ENCODE measurements at places on chromosomes 5 and 9.

- no peak for DNase-seq
Measured at GRCh38 chr5:122014236-122014935, 52.6 kb downstream of the SRFBP1 start.

DNA sequence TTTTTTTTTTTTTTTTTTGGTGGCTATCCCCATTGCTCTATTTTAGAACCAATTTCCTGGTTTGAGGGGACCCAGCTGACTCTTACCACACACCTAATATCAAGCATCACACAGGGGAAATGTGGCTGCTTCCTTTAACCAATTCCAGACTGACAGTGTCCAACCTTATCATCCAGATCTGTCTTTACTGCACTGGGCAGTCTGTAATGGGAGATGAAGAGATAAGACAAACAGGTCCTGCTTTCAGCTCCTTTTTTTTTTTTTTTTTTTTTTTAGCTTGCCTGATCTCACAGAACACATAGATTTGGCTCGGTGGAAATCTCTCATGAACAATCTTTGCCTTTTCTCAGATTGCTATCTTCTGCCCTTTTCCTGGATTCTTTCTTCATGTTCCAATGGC, 198.8 kb upstream of the TYRP1 start:
- no peak for DNase-seq

GRCh38 chr9:95167998-95168397, 149.5 kb downstream of the FANCC start:
- peak; percentile 22 for DNase-seq

- no peak for DNase-seq
Measured at GRCh38 chr5:44536650-44537260, 147.5 kb upstream of the FGF10 start.

DNA sequence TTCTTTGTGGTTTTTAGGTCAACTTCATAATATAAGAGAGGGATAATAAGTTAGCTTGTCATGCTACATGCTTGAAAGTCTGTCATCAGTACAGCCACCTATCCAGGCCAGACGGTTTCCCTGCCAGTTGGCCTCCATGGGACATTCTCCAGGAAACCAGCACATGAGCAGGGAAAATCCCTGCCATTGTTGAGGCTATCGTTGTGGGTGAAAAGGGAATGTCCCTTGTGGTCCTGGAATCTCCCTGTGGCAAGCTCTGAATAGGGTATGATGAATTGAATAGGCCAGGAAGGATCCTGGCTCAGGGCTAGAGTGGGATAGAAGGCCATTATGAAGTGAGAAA, 12.3 kb downstream of the F2RL1 start:
- DNase-seq: no peak

GRCh38 chr5:3417376-3417943, 178.2 kb upstream of the IRX1 start:
- no peak for DNase-seq

DNA sequence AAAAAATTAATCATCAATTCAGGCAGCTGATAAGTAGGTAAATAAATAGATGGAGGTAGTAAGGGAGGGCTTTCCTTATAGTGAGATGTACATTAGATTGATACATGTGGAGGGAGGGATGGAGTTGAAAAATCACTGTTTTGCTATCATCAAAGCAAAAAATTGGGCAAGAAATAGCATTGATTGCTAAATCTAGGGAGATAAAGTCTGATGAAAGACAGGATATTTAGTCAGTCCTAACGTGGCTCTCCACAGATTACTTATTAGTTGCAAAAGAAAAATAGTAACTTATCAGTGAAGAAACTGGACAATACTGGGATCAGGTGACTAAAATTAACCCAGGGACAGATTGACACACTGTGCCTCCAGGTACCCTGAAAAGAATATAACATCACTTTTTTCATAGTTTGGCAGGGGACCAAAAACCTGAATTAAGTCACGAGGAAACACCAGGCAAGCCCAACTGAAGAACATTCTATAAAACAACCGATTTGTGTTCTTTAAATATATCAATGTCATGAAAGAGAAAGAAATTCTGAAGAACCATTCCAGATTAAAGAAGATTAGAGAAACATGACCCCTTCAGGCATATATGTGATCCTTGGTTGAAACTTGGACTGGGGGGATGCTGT, 27.1 kb upstream of the GOLPH3 start:
- DNase-seq: no peak

DNA sequence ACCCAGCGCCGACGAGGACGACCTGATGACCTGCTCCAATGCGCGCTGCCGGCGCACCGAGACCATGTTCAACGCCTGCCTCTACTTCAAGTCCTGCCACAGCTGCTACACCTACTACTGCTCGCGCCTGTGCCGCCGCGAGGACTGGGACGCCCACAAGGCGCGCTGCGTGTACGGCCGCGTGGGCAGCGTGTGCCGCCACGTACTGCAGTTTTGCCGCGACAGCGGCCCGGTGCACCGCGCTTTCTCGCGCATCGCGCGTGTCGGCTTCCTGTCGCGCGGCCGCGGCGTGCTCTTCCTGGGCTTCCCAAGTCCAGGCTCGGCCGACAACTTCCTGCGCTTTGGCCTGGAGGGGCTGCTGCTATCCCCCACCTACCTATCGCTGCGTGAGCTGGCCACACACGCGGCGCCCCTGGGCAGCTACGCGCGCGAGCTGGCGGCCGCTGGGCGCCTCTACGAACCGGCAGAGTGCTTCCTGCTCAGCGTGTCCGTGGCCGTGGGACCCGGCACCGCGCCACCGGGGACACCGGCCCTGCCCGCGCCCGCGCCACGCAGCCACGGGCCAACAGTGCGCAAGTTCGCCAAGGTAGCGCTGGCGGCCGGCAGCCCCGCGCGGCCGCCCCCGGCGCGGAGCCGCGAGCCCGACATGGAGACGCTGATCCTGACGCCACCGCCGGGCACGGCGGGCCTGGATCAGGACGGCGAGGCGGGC, 2.7 kb upstream of the PHPT1 start:
- DNase-seq: no peak

GRCh38 chr5:42984307-42984706, 55.8 kb downstream of the ANXA2R start:
- DNase-seq: no peak

GRCh38 chr9:36949466-36949865, 84.6 kb downstream of the PAX5 start:
- DNase-seq: no peak

- DNase-seq: no peak
Measured at GRCh38 chr5:15606197-15606596, 106.2 kb downstream of the FBXL7 start.

DNA sequence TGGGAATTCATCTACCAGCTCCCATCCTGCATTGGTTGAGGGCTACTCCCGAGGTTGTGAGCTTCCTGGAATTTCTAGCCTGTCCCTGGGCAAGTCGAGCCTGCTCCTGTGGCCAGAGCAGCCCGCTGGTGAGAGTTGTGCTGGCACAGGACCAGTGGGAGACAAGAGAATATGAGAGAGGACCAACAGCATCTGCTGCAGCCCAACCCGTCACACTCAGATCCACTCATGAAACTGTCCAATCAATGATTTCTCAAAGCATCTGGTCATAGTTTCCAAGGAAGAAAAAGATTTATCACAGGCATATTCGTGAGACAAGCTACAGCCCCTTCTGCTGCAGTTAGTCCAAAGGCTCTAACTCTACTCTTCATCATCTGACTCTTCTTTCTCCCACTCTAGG, 64.4 kb upstream of the RAI14 start:
- DNase-seq: no peak

- DNase-seq: no peak
Measured at GRCh38 chr5:170520372-170520771, 16.6 kb downstream of the KCNIP1 start.

DNA sequence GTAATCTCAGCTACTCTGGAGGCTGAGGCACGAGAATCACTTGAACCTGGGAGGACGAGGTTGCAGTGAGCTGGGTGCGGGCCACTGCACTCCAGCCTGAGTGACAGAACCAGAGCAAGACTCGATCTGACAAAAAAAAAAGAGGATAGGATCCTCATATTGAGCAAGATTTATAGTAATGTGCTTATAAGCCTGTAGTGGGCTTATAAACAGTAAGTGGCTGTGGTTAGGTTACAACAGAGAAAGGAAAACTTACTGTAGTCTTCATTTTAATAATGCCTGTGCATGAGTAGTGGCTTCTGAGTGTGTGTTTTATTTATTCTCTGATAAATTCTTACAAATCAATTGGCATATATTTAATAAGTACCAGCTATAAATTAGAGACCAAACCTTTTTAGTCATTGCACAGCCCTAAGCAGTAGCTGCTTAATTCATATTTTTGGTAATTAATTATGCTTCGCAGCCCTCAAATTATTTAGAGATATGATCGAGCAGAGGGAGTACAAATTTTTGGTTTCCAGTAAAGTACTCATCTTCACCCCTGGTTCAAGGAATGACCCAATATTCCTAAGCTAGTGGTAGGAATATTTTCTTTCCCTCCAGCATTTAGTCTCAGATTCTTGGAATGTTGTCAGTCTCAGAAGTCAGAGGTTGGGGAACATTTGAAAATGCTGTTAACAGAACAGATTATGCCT, 73.8 kb upstream of the KLF9 start:
- no peak for DNase-seq

- no peak for DNase-seq
Measured at GRCh38 chr9:28600226-28600625, 1026.9 kb upstream of the C9orf72 start.

GRCh38 chr5:178488696-178489095, 101.5 kb downstream of the COL23A1 start:
- DNase-seq: no peak

- DNase-seq: no peak
Measured at GRCh38 chr9:88672874-88673689, 138.1 kb downstream of the NXNL2 start.

- DNase-seq: no peak
Measured at GRCh38 chr5:95649842-95650620, 3.5 kb downstream of the RFESD start.

DNA sequence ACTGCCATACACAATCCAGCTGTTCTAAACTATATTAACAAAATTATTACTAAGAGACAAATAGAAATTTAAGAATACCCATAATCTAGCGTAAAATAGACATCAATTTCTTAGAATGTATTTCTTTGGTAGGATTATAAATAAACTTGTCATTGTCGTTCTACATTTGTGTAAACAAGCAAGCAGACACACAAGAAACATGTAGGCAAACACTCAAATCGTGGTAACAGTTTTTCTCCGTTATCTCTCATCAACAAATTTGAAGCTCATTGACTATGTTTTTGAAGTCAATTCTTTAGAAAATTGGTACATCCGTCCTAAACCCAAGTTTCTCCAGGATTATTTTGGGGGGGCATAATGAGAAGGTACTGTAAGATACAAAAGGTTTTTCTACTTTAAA, 832.2 kb downstream of the DTWD2 start:
- no peak for DNase-seq

- no peak for DNase-seq
Measured at GRCh38 chr5:96340357-96340756, 92.7 kb downstream of the PCSK1 start.

- DNase-seq: no peak
Measured at GRCh38 chr5:77649776-77650175, 11.3 kb upstream of the OTP start.

- DNase-seq: no peak
Measured at GRCh38 chr5:55218967-55219366, 8.1 kb downstream of the MCIDAS start.

- DNase-seq: no peak
Measured at GRCh38 chr9:134360897-134361296, 34.6 kb downstream of the RXRA start.

GRCh38 chr9:135910757-135911156, 3.4 kb upstream of the CAMSAP1 start:
- no peak for DNase-seq

GRCh38 chr9:79195879-79196278, 375.9 kb upstream of the TLE4 start:
- DNase-seq: no peak

GRCh38 chr5:176730815-176731475, 79.4 kb upstream of the UNC5A start:
- DNase-seq: no peak

DNA sequence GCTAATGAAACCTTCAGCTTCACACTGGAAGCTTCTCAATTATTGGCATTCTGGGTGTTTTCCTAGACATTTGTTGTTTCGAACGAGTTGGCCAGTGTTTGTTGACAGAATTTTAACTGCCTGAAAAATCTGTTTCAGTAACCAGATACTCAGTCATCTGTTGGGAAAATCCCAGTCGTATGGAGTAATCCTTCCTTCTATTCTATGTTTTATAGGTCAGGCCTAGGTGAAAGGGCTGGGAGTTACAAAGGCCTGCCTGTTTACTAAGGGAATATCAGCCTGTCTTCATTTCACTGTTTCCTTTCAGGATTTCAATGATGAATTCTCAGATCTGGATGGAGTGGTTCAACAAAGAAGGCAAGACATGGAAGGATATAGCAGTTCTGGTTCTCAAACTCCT, 59.9 kb downstream of the GRAMD2B start:
- DNase-seq: no peak

GRCh38 chr5:74162524-74162923, 478.0 kb downstream of the ENC1 start:
- no peak for DNase-seq

DNA sequence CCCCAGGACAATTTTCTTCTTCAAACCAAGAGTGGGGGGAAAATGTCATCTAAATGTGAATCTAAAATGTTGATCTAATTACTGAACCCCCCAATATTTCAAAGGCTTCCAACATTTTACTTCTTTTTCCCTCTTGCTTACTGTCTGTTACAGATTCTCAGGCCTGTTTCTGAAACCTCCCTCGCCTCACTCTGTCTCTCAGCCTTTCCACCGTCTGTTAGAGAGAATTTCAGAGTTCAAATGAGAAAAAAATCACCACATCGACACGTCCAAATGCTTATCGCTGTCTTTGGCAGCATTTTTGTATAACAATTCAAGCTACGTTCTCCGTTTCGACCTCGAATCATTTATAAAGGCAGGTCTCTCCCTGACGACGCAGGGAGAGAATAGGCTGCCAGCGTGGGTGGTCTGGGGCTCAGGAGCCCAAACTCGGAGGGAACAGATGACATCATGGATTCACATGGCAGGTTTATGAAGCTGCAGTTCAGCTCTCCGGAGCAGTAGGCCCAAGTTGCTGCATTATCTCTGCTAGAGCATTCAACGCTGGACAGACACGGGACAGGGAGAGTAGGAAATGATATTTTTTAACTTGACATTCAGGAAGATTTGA, 139.8 kb downstream of the GAS1 start:
- DNase-seq: no peak

DNA sequence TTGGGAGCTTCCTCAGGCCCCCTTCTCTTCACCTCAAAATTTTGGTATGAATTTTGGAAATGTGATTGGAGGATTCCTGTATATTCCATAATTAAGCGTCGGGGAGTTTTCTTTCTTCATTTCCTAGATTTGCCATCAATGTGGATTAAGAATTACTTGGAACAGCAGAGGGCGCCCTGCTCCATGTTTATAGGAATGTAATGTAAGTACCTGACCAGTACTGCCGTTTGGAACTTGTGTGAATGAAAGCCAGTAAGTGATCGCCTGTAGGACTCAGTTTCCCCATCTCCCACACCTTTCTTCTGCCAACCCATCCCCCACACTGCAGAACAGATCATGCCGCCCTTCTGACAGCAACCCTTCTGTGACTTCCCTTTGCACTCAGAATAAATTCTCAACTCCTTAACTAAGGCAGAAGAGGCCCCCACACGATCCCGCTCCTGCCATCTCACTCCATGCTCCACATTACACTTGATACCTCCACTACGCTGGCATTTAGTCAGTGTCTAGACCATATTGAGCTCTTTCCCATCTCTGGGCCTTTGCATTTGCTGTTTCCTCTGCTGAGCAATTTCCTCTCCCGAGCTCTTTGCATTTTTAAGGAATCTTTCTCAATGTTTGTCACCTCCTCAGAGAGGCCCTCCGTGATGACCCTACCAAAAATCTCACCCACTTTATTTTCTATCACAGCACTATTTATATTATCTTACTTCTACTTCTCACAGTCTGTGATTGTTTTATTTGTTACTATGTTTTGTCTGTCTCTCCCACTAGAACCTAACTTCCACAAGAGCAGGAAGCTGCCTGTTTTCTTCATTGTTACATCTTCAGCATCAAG, 79.5 kb upstream of the HTR4 start:
- DNase-seq: peak; percentile 54

All from T follicular helper cell (primary cell).